ENCODE measurements at places on chromosomes 3 and 15.

GRCh38 chr15:35738370-35738769 is 192.4 kb upstream of the DPH6 start:
- DNase-seq = no peak

DNA sequence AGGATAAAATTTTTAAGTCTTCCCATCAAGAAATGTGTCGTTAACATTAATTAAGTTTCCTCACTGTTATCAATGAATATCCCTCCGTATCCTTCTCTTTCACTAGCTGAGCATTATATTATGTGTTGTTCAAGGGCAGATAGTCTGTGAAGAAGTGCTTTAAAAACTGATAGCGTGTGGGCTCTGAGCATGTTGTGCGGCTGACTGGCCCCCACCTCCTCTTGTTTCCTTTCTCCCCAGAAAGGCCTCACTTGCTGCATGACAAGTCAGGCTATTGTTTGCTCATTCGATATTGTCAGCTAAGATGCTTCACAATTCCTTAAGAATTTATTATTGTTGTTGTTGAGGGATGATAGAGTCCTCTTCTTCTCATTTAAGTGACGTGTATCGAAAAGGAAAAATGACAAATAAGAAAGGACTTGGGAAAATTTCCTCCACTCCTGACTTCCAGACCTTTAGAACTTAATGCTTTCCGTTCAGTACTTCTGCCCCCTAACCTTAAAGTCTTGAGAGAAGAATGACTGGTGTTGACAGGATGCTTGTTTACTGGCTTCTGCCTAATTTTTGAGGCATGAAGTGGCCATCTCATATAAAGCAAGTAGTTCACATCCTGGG is 298.3 kb downstream of the LPP start:
- no peak for DNase-seq

DNA sequence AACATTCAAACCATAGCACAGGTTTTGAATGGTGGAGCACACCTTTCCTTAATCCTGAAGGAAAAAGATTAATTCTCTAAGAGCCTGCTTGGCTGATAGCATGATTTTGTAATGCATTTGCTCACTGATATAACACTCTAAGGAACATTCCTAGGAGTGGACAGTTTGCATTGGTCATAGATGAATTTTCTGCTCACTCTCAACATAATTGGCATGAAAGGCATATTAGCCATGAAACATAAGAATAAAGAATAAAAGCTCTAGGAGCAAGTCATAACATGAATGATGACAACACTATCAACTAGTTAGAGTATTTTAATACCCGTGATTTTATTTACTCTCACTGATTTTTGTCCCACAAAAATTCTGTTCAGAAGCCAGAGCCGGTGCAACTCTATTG is 34.3 kb upstream of the LRTM1 start:
- DNase-seq = no peak

GRCh38 chr3:138114988-138115971 is at the start of gene DZIP1L:
TSS of gene DZIP1L (minus strand) at chr3:138115608. CDS start at chr3:138103971, 11,637 bp downstream.
- DNase-seq = no peak

DNA sequence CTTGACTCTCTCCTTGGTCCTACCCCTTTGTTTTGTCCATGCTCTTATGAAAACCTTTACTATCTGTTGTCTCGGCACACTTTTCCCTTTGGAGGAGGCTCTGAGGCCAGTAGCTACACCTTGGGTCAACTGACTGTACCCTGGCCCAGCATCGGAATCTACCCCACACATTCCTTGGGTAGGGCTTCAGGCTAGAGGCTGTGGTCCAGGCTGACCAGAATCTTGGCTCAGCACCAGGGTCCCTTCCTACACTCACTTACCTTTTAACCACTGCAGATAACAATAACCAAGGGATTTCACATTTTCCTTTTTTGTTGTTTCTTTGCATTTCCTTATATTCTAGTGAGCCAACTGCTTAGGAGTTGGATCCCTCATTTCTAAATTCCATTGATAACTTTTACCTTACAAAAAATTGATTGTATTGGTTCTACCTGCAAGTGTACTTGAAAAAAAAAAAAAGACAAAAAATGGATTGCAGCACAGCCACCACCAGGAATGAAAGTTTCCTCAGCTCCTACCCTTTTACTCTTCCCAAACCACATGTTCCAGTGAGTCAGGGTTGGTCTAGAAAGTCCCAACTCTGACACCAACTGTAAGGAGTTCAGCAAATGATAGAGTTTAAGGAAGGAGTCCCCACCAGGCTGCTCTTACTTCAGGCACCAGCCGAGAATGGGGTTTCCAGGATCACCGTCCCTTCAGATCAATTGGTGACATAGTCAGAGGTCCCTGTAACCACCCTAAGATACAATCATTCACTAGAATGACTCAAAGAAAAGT is 95.6 kb downstream of the FBLN2 start:
- DNase-seq = no peak

GRCh38 chr3:104291437-104291851 is 1075.3 kb upstream of the ALCAM start:
- DNase-seq = no peak

DNA sequence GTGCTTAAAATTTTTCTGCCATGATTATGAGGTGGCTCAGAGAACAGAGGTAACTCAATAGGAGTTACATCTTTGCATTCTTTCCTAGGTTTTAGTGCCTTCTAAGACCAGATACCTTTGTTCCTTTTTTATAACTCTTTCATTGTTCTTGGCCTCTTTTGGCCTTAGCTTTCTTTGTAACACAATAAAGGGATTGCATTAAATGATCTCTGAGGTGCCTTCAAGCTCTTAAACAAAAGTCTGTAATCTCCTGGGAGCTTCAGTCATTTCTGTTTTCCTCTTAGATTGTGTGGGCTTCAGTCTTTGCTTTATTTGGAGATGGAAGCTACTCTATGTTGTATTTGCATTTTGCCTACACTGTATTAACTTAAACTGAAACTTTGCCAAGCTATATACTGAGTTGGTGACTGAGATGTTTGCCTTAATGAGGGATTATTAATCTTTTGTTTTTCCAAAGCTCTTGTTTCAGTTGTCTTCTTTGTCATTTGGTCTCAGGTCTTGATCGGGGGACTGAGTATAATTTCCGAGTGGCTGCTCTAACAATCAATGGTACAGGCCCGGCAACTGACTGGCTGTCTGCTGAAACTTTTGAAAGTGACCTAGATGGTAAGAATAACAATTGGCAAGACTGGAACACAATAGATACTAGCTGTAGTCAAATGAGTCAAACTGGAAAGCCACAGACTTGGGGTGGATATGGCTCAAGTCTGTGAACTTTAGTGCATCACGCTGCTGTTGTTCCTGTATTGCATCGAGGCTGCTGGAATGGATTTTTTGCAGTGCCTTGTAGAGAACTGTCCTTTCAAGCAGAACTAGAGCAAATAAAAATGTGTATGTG is 110.3 kb downstream of the HCN4 start:
- no peak for DNase-seq

DNA sequence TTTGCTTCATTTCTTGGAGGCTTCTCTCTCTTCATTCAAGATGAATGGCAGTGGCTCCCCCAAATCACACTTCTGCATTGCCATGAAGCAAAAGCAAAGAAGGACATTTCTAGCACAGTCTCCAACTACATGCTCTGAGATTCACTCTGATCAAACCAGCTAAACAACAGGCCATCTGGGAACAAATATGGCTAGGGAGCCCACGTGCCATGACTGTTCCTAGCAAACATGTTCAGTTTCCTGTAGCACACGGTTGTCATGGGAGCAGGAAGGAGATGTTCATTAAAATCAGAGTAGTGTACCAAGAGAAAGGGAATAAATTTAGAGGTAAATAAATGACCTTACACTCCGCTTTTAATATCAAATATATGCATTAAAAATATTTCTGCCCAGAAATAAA is 327.3 kb downstream of the GBE1 start:
- DNase-seq = no peak

DNA sequence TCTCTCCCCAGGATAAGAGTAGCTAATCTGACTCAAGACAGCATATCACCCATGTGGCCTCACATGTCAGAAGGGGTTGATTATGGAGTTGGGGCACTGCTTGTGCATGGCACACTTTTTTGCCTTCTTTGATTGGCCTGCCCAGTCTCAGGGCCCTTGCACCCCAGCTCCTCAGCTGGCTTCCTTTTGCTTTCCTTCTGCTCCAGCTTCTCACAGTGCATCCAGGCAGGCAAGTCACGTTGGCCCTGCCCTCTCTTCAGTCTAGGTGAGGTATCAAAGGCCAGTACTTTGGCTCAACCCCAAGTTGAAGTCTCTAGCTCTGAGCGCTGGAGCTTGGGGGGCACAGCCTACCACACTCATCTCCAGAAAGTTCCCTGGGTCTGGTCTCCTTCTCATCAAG is 42.2 kb downstream of the NGRN start:
- no peak for DNase-seq

DNA sequence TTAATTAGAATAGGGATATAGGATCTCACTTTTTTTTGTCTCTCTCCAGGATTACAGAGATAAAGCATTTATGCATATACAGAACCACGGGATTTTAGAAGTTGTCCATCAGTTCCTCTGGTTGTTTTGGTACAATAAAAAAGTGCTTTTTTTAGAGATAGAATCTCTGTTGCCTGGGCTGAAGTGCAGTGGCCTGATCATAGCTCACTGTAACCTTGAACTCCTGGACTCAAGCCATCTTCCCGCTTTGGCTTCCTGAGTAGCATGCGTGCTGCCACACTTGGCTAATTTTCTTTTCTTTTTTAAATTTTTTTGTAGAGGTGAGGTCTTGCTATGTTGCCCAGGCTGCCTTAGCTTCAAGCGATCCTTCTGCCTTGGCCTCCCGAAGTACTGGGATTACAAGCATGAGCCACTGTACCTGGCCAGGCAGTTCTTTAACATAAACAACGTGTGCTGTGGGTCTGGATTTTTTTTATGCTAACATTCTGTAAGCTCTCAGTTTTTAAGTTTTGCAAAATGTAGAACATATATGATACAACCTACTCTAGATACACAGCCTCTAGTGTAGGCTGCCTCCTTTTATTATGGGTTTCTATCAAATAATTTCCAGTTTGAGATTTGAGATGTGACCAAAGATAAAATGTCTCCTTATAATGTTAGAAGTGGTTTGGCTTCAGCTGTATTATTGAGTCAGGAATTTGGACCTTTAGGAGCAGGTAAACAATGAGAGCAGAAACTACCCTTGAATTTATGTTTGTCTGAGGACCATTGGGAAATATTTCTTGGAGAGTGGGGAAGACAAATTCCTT is 57.4 kb upstream of the ULK4 start:
- DNase-seq = no peak

- DNase-seq = no peak
Measured at GRCh38 chr15:88703533-88703932, 64.7 kb downstream of the ISG20 start.

GRCh38 chr3:126124896-126125295 is 41.0 kb upstream of the SLC41A3 start:
- no peak for DNase-seq

GRCh38 chr3:123282461-123282860 is 80.7 kb downstream of the SEC22A start:
- DNase-seq = no peak

GRCh38 chr15:78087951-78088772 is 4.2 kb upstream of the SH2D7 start:
- no peak for DNase-seq

GRCh38 chr15:34976743-34977142 is 7.2 kb upstream of the AQR start:
- DNase-seq = no peak

DNA sequence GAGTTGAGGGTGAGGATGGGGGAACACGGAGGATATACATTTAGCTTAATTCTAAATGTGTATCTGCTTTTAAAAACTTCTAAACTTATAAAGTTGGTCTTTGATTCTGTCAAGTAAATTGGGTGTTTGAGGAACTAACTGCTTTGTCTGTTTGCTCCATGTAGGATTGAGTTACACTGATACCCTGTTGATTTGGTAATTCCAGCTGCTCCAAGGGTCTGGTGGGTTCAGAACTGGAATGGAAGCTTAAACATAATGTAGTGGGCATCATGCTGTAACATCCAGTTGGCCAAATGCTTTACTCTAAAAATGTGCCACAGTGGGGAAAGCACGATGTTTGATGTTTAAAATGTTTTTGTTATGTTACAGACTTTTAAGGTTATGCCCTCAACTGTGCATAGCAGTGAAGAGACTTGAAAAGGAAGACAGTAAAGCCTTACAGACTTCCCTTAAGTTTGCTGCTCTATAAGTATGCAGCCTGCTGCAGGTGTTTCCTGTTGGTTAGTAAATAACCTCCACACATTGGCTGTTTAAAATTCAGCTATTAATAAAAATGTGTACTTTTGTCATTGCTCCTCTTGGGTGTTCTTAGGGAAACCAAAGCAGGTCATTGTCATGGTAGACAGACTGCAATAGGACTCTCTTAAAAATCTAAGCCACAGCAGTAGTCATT is 5.9 kb upstream of the EDEM1 start:
- DNase-seq = no peak

DNA sequence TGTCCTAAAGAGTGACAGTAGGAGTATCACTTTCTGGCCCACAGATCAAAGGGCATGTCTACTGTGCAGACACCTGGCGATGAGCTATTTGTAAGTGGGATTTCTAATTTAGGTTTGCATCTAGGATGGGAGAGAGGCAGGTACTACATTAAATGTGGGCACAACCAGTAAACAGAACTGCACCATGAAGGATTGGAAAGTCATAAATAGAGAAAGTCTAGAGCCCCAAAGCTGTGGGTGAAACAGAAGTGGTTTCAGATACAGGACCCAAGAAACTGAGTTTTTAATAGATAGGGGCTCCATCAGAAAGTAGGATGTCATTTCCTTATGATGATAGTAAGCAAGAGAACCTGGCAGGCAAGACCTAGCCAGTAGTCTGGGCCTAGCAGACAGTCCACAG is 35.2 kb upstream of the SPPL2A start:
- DNase-seq = no peak

DNA sequence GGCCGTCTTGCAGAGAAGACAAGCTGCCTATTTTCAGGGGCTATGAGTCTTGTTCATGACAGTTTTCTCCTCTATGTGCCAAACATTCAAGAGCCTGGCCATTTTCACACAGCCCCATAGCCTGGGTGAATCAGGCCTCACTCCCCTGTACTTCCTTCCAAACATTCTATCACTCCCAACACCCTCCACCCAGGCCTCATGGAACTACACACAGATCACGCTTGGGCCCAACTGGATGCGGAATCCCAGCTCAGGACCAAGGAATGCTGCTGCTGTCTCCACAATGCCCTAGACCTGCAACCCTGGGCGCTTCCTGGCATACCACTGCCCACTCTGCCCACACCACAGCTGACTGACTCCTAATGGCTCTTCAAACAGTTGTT is 39.4 kb upstream of the PCSK6 start:
- no peak for DNase-seq

DNA sequence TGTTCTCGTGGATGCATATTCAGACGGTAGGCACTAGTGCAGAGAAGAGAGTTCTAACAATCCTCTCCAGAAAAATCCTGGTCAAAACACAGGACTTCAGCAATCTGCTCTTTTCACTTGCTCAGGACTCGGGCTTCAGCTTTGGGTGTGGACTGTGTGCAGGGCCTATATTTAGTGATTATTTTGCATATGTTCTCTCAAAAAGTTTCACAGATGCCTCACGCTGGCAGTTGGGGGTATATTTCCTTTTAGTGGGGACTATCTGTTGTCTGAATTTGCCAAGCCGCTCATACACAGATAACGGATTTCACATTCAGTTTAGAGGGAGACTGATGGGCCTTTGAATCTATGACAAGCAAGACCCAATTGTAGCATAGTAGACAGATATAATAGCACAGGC is 54.4 kb upstream of the LRRN1 start:
- no peak for DNase-seq

GRCh38 chr3:127639173-127640041 is 10.4 kb downstream of the PODXL2 start:
- DNase-seq = no peak

All from stimulated activated CD4-positive, alpha-beta T cell treated with anti-CD3 and anti-CD28 coated beads, TNF-alpha, amount 100 ng/mL, for 48 hours (primary cell).